Sigmoid colon (tissue), 7 donors: ENCODE measurements at places on chromosomes 3 and 15. TPM values are rescaled to one million over a fixed set of nuclear protein-coding genes. Genes with fewer than 3 reads are reported as not detected.

The ALG1L2 gene
- not detected for total RNA-seq

The CLDN1 gene
- total RNA-seq = 0.36 TPM

The ROPN1 gene
- total RNA-seq = not detected

The LDHAL6B gene
- total RNA-seq = not detected

The TEX9 gene
- total RNA-seq = 6.4 TPM

The PSTPIP1 gene
- 14.3 TPM for total RNA-seq

The SRGAP3 gene
- 6.1 TPM for total RNA-seq

The FANCD2OS gene
- total RNA-seq = not detected
